BJ (cell line): ENCODE measurements at places on chromosomes 7 and 10.

- DNase-seq: no peak
Observed at GRCh38 chr10:132443605-132443982, 46.6 kb downstream of the PWWP2B start.

GRCh38 chr10:72321248-72322029 lies 33.3 kb downstream of the DNAJB12 start:
- no peak for DNase-seq

- no peak for DNase-seq
Observed at GRCh38 chr7:485188-486081, 34.2 kb downstream of the PDGFA start.

DNA sequence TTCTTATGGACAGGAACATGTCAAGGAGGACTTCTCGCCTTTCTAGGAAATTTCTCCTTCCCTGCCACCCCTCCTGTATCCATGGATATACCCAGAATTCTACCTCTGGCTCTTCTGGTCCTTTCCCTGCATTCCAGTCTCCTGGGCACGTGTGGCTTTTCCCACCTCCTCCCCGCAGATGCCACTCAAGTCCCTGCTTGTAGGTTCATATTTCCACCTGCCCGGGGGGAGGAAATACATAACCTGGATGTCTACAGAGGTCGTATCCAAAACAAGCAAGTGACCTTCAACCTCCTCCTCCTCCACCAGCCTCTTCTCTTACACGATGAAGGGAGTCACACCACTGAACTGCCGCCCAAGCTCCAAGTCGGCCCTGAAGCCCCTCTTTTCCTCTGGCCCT lies 20.7 kb downstream of the FGFR2 start:
- no peak for DNase-seq

- DNase-seq: no peak
Observed at GRCh38 chr10:22259280-22259679, 41.5 kb upstream of the EBLN1 start.

- no peak for DNase-seq
Observed at GRCh38 chr10:96972264-96972663, 140.2 kb downstream of the LCOR start.
